ENCODE measurements at places on chromosomes 12 and 14.

DNA sequence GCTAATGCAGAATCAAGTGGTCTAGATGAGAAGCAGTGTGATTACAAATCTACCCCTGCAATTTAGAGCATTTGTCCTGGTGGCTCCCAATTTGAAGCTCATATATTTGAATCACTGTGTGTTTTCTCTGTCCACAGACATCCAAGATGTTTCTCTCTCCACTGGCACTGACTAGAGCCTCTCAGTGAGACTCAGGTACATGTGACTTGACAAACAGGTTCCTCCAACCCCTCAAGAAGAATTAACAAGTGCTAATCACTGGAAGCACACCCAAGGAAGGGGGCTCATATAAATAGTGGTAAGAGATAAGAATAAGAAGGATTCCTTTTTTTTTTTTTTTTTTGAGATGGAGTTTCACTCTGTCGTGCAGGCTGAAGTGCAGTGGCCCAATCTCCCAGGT is 20.5 kb downstream of the OR10G2 start:
- DNase-seq, result no peak

GRCh38 chr12:94165138-94165537 is 16.8 kb downstream of the PLXNC1 start:
- DNase-seq, result no peak

DNA sequence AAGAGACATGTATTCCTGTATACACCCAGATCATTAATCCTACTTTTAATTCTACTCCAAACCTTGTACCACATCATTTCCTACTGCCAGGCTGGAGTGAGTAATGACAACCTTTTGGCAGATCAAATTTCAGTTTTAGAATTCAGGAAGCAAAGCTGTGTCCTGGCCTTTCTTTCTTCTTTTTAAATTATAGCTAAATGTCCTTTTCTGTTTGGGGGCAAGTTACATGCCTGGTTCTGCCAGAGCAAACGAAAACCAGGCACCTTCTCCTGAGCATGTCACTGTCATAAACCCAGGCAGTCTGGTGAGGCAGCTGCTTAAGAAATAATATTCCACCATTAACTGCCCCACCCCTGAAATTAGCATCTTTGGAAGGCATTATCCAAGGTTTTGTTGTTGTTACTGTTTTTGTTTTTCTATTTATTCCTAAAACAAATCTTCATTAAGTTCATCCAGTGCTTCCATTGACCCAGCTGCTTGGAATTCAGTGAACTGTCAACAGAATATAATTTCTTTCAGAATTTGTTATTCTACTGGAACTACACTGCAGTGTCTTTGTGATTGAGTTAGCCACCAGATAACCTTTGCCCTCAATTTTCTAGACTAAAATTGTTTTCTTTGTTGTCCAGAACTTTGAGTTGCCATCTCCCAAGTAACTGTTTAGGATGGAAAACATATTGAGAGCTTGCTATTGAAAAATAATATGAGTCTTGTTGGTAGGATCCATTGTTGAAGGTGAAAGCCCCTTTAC is 33.2 kb downstream of the SAMD4A start:
- DNase-seq, result no peak

DNA sequence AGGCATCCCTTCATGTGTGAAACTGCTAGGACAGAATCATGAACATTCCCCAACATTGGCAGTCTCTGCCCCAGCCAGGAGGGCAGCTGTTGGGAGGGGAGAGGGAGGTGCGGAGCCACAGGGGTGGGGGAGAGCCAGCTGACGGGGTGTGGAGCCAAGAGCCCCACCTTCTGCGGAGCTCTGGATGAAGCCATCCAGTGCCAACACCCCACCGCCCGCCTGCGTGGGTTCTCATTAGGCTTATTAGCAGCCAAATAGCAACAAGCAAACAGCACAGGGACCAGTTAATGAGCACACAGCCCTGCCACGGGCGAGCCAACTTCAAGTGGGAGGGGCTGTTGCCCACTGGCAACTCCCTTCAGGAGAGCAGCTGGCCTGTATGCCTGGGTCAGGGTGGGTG is 12.1 kb downstream of the LTBP2 start:
- DNase-seq, result no peak

- DNase-seq, result no peak
Measured at GRCh38 chr12:112998987-112999767, 20.9 kb downstream of the OAS2 start.

DNA sequence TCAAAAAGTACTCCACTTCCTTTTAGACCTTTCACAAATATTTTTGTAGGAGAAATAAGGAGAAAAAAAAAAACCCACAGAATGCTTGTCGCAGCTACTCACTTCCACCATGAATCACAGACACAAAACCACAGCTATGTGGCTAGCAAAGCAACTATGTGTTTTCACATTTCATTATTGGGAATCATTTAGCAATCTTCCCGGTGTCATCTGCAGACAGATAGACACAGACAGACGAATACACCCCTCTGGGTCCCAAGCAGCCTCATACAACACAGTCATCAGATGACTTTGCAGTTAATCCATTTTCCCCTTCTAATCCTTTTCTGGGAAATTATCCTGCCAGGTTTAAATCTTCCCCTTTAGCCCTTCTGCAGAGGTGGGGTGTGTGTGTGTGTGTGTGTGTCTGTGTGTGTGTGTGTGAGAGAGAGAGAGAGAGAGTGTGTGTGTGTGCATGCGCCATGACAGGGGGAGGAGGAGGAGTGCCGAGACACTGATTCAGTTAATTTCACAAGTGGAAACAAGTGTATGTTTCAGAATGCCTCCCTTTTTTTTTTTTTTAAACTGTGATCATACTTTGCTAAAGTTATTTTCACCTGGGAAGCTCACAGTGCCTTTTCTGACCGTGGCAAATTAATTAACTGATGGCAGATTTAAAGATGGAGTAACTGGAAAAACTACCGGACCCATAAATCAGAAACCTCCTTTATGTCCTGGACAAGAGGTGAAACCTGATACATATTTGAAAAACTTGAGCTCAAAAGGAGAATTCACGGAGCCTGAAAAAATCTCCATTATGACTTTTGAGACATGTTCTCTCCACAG is 39.9 kb downstream of the LTBP2 start:
- no peak for DNase-seq

GRCh38 chr14:96166461-96167223 is 38.0 kb upstream of the BDKRB2 start:
- DNase-seq, result no peak

GRCh38 chr14:104011824-104012517 is 69.6 kb upstream of the RD3L start:
- DNase-seq, result no peak

DNA sequence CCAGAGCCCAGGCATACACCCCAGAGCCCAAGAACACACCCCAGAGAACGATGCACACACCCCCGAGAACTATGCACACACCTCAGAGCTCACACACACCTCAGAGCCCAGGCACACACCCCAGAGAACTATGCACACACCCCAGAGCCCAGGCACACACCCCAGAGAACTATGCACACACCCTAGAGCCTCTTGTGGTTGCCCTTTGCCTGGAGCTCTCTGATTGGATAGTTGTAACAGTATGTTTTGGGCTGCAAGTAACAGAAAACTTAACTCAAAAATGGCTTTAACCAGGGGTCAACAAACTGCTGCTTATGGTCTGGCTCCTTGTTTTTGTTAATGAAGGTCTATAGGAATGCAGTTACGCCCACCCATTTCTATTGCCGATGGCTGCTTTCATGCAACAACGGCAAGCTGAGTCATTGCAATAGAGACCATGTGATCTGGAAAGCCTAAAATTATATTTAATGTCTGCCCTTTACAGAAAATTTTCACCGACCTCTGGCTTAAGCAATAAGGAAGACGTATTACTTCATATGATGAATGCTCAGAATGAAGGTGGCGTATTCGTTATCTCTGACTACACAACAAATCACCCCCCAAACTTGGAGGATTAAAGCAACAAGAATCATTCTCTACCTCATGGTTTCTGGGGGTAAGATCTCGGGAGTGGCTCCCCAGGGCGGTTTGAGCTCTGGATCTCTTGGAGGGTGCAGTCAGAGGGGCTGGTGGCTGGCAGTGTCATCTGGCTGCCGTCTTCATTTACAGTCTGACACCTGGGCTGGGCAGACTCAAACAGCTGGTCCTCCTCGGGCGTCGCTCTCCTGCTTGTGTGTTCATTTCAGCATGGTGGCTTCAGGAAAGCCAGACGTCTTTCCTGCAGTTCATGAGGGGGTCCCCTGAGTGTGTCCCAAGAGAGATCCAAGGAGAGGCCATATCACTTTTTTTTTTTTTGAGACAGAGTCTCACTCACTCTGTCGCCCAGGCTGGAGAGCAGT is 66.3 kb upstream of the NCOR2 start:
- no peak for DNase-seq

- peak; percentile 4 for DNase-seq
Measured at GRCh38 chr12:92927055-92927435, 2.0 kb downstream of the EEA1 start.

DNA sequence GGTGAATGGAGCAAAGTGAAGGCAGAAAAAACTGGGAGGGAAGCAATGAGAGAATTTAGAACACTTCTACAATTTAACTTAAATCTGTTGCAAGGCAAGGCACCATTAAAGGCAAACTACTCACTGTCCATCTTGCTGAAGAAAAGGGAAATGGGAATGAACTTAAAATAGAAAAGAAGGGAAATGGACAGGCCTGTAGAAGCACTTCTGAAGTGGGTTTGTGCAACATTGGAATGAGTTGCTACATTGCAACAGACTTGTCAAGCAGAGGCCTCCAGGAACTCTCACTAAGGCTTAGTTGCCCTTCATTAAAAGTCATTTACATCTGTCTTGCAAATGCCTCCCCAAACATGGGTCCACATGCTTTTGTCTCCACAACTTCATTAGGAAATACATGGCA is 13.7 kb upstream of the OR10AD1 start:
- DNase-seq, result no peak

DNA sequence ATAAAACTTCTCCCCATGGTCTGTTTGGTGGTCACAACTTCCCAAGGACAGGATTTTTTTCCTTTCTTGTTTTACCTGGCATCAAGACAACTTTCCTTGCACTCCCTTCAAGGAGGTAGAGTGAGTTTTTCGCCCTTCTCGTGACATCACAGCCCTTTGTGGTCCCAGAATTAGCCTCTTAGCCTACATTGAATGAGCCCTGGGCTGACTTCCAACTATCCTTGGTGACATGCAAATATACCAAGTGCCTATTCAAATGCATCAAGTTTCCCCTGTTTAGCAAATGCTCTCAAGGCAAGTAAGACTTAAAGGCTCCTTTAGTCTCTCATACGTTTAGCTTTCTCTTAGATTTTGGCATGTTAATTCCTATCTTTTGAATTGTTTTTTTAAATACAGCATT is 36.6 kb downstream of the TC2N start:
- DNase-seq, result no peak
